A549 treated with Hydrocortisone at 1 μM for 4 hours (cell line): ENCODE measurements at places on chromosomes 1 and 21. TPM values are rescaled to one million over a fixed set of nuclear protein-coding genes. Genes with fewer than 3 reads are reported as not detected.

Gene LRRIQ3
- 0.54 to 0.82 TPM (median 0.74 TPM) in 5 replicates for total RNA-seq

Gene TENT5C
- total RNA-seq: 0.05 to 0.17 TPM (median 0.08 TPM) in 5 replicates

Gene NBPF10
- 0.86 to 1.3 TPM (median 1.1 TPM) in 5 replicates for total RNA-seq

Gene ETS2
- total RNA-seq: 84.8 to 109 TPM (median 99.4 TPM) in 5 replicates

Gene SERTAD4
- 0.40 to 0.86 TPM (median 0.53 TPM) in 5 replicates for total RNA-seq

Gene CATSPERE
- 0.06 to 0.32 TPM (median 0.16 TPM) in 4 of 5 replicates, not detected in the other for total RNA-seq

Gene PCBP3
- total RNA-seq: 1.1 to 1.2 TPM (median 1.2 TPM) in 5 replicates

Gene FLG2
- not detected in 5 replicates for total RNA-seq

Gene USH2A
- total RNA-seq: not detected in 5 replicates

Gene FCRL5
- 0.03 TPM in 1 of 5 replicates, not detected in the others for total RNA-seq

Gene RRP15
- total RNA-seq: 22.6 to 26.0 TPM (median 25.7 TPM) in 5 replicates

Gene MATN1
- total RNA-seq: 0.03 to 0.12 TPM (median 0.10 TPM) in 3 of 5 replicates, not detected in the others
